ENCODE measurements at places on chromosomes 5 and 9.
A peak's percentile ranks its signal among the peaks of the same experiment; 100 is the strongest.

- no peak for DNase-seq
Observed at GRCh38 chr5:136203303-136203922, 10.5 kb upstream of the SMIM32 start.

DNA sequence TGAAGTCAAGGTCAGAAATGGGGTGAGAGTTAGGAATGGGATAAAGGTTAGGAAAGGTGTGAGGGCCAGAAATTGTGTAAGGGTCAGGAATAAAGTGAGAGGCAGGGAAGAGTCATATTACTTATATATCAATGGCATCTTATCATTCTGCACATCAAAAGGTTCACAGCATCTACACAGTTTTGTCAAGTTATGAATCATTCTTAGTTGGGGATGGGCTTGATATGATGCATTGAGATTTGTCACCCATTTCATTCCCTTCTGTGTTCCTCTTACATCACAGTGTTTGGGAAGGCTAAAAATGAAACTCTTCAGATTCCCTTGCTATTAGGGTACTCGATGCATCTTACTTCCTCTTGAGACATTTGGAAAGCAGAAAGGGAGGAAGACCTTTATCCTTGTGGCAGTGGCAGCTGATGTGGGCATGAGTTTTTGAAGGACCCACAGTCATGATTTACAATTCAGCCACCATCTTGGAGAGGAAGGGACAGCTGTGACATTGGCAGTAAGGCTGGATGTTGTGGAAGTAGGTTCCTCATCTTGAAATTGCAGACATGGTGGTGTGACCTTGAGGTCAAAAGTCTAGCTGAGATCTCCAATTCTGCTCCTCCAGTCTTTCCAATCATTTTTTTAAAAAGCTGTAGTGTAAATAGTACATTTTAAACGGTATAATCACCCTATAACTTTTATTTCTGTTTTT, 24.2 kb upstream of the NPR3 start:
- DNase-seq = no peak

DNA sequence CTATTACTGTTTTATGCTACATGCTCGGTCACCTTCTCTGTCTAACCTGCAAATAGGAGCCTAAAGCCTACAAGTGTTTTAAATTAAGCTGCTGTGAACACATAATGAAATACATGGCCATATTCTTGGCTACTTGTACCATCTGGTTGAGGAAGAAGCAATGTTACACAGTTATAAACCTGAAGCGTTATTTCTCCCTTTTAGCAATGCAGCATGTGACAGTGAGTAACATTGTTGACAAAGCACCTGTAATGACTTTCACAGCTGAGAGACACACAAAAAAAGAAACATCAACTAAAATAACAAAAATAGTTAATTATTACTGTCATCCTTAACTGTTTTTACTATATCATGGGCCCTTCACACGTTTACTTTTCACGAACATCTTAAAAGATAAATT, 146.9 kb downstream of the RORB start:
- DNase-seq = no peak

GRCh38 chr5:124021776-124022175, 509.8 kb downstream of the CSNK1G3 start:
- DNase-seq = no peak

- no peak for DNase-seq
Observed at GRCh38 chr5:51960617-51961121, 577.4 kb downstream of the ISL1 start.

DNA sequence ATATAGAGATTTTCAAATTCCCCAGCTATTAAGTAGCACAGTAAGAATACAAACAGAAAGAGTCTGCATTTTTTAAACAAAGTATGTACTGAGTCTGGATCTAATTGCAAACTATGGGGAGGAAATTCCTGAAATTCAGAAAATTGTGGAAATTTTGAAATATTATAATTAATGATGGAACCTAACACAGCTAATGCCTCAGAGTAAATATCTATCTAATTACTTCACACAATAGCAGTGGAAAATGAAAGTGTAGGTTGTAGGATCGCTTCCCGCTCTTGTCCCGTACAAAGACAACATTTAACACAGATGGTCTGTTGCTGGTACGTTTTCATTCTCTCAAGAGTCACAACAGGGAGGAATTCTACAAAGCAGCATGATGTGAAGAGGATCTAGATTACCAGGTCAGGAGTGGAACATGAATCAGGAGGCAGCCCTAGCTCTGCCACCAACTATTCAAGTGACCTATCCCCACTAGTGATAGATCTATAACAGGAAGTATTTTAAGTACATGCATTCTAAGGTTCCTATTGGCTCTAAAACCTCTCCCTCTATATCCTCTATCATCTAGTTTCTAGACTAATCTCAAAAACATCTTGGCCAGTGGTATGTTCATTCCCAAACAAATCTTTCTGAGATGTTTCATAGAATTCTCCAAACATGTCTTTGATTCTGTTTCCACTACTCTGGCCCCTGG, 58.9 kb upstream of the GRAMD2B start:
- no peak for DNase-seq

DNA sequence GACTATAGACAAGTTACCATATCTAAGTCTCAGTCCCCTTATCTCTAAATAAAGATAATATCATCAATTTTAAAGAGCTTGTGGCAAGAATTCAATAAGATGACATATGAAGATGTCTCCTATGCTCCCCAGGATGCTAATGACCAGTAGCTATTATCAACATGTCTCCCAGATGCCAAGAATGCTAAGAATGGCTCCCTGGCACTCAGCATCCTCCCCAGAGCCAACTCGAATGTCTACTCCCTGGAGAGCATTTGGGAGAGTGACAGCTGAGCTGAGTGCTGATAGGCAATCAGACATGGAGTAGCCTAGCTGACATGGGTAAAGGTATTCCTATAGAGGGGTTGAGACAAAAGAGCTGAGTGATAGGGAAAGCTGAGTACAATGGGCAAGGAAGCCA, 15.9 kb downstream of the P4HA2 start:
- DNase-seq = no peak

GRCh38 chr9:122336866-122337555, 33.8 kb upstream of the PTGS1 start:
- no peak for DNase-seq

GRCh38 chr5:148297731-148298130, 14.5 kb upstream of the SPINK7 start:
- DNase-seq = no peak

DNA sequence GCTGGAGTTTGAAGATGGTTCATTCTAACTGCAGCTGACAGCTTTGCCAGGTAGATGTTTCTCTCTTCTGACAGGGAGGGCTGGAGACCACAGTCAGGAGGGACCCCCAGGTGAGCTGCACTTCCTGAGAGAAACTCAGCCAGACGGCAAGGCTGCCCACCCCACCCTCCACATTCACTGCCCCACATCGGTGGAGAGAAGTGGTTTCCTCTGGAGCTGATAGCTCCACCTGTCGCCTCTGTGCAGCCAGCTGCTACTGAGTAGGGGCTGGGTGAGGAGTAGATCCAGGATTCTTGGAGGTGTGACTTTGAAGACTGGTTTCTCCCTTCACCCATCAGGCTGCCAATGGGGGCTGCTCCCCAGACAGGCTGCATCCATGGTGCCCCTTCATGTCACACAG, 175.0 kb downstream of the CARTPT start:
- DNase-seq = no peak

DNA sequence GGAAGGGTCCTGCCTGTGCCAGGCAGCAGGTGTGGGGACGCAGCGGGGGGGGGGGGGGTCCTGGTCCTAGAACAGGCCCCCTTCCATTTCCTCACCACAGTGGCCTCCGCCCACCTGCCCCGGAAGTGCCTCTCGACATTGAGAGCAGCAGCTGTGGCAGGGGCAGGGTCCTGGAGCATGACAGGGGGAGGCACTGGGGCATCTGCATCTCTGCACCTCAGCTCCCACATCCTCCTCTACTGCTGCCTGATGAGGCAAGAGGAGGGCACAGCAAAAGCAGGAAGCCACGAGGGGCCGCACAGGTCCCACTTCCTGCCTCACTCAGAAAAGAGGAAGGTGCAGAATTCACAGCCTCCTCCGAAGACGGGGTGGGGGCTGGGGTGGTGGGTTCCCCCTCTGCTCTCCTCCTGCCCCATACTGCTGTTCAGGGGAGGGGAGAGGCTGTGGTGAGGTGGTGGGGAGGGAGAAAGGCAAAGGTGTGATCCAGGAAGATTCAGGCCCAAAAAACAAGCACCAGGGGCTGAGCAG, 14.8 kb downstream of the AKNA start:
- peak; percentile 78 for DNase-seq

DNA sequence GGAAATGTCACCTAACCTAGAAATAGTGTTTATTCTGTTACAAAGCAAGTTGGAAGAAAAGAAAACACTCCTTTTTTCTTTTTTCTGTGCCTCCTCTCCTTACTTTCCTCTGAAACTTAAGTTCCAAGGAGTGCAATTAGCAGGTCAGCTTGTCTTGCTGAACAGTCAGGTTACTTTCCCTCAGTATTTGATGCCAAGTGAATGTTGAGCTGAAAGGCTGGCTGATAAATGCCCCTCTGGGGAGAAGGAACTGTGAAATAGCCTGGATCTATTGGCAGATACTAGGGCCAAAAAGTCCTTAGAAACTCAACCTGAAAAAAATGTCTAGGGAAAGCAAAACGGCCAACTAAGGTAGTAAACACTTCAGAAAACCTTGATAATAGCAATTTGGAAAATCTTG, 43.6 kb downstream of the GRIA1 start:
- no peak for DNase-seq

DNA sequence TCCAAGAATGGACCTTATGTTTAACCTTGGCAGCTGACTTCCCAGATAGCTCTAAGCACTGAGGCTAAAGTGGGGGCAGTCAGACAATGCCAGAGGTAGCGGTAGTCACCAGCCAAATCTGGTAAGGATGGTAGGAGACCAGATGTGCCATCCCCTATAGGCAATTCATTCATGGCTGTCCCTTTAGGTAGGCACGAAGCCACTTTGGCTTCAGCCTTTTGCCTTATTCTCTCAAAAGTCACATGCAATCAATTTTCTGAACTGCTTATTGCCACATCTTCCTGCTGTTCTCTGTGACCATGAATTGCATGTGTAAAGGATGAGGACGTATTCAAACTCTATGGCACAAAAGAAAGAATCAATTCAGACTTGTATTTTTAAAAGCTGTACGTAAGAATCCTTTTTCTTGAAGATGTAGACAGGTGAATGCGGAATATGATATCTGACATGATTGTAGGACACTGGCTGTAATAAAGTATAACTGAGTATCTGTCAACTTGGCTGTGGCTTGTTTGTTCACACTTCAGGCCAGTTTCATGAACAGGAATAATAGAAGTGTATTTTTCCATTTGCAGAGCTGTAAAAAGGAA, 611.7 kb downstream of the NR2F1-AS1 start:
- DNase-seq = no peak

- DNase-seq = no peak
Observed at GRCh38 chr5:106956187-106956586, 714.5 kb downstream of the EFNA5 start.

DNA sequence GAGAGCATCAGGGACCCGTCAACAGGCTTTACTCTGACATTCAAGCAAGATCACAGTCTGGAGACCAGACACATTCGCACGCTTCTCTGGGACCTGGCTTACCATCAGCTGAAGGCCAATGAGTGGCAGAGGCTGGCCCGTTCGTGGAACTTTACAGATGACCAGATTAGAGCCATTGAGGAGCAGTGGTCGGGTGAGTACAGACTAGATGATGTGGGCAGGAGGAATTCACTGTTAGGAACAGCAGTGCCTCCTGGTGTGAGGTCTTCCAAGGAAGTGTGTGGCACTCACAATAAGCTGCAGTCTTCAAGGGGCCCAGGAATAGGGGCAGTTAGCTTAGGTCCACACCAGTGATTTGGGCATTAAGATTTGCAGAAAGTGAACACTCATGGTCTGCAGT, 50.4 kb downstream of the POC5 start:
- DNase-seq = no peak

- no peak for DNase-seq
Observed at GRCh38 chr5:55557123-55557522, 22.4 kb upstream of the PLPP1 start.

DNA sequence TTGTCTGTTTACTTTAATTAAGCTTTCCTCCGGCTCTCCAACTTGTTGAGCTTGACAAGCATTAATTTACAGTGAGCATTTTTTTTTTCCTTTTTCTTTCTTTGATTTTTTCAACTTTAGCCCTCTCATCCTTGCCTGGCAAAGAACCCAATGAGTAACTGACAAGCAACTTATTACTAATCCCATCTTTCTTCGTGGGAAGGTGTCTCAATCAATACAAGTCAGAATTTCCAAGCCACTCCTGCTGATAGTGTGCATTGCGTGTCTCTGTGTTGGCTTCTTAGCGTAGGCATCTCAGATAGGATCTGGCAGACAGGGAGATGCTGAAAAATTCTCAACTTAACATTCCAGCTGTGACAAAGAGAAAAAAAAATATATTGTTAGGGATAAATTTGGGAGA, 527.7 kb upstream of the WWC1 start:
- DNase-seq = no peak

DNA sequence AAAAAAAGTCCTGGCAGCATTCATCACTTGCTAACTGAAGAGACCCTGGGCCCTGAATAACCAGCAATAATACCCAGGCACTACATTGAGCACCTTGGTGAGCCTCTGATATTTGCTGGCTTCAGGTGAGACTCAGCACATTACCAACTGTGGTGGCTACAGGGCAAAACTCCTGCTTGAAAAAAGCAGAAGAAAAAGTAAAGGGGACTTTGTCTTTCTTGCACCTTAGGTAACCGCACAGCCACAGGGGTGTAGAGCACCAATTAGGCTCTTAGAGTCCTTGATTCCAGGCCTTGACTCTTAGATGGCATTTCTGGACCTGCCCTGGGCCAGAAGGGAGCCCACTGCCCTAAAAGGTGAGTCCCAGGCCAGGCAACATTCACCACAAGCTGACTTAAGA, 269.5 kb downstream of the AUH start:
- DNase-seq = no peak

GRCh38 chr9:83978992-83979811, 813 bp downstream of the HNRNPK start:
- DNase-seq = peak; percentile 83

DNA sequence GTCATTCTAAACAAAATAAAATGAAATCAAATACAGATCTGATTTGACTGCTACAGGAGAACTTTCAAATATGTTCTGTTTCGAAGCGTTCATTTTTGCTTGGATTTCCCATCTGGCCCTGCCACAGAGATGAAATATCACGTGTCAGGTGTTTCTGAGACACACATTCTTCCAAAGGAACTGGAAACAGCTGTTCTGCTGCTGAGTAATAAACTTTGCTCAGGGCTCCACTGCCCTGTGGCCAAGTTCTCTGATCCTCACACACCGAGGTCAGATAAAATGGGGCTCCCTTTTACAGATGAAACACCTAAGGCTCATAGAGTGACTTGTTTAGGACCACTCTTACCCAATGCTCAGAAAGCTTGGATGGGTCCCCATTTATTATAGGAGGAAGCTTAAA, 42.5 kb downstream of the FRMPD1 start:
- DNase-seq = no peak

GRCh38 chr5:90967443-90967842, 408.8 kb downstream of the ADGRV1 start:
- DNase-seq = no peak

GRCh38 chr5:157049605-157050004, 9.3 kb downstream of the HAVCR1 start:
- DNase-seq = no peak

- no peak for DNase-seq
Observed at GRCh38 chr9:75990156-75990555, 99.7 kb downstream of the PCSK5 start.
